Dermis microvascular lymphatic vessel endothelial cell (primary cell): ENCODE measurements at places on chromosomes 12 and 14. TPM values are rescaled to one million over a fixed set of nuclear protein-coding genes. Genes with fewer than 3 reads are reported as not detected.

DNA sequence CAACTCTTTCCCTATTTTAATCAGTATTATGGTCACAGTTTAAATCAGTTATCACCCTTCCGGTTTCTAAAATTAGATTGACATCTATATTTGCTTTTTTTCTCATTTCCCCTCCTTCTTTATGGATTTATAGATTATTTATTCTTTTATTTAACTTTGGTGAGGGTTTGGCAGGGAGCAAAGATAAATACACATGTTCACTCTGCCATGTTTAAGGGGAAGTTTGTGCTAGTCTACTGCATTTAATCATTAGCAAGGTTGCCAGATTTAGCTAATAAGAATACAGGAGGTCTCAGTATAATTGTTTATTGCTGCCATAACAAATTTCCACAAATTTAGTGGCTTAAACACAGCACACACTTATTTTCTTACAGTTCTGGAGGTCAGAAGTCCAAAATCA, 204.0 kb upstream of the BTG1 start:
- no peak for DNase-seq

DNA sequence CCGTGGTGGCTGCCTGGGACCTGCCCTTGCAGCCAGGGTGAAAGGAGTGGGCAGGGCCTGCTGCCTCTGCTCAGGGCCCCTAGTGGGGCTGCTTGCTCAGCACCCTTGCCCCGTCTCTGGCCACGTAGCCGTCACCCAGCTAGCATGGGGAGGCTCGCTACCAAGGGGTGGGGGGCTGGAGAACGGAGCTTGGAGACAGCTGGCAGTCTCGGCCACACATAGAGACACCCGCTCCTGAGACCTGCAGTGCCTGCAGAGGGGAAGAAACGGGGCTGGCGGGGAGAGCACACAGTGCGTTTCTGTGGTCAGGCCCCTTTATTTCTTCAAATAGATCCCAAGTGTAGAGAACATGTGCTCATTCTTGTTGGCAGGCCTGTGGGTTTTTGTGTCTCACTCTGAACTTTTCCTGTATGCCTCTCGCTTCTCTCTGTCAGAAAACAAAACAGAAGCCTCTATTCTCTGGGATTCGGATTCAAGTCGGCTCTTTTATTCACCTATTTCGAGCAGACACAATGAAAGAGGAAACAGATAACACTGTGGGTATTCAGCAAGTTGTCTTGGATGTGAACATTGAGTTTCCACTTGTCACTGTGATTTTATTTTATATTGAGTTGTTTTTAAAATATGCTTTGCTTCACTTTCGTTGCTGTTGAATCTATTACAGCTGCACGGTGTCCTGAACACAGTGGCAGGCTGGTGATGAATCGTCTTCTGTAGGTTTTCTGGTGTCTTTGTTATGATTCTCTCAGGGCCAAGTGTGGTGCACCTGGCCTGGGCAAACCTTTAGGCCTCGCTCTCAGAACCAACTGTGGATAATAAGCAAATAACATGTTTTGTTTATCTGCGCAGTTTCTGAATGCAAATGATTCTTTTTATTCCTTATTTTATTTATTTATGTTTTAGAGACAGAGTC, 26.5 kb downstream of the PACS2 start:
- peak; percentile 39 for DNase-seq

DNA sequence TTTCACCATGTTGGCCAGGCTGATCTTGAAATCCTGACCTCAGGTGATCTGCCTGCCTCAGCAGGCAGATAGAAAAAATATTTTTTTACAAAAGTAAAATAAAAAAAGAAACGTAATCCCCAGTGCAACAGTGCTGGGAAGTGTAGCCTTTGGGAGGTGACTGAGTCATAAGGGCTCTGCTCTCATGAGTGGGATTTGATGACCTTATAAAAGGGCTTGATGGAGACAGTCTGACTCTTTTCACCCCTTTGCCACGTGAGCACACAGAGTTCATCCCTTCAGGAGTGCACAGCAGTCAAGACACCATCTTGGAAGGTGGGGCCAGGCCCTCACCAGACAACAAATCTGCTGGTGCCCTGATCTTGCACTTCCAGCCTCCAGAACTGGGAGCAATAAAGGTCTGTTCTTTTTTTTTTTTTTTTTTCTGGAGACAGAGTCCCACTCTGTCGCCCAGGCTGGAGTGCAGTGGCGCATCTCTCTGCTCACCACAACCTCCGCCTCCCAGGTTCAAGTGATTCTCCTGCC, 24.7 kb upstream of the DYNC1H1 start:
- no peak for DNase-seq

DNA sequence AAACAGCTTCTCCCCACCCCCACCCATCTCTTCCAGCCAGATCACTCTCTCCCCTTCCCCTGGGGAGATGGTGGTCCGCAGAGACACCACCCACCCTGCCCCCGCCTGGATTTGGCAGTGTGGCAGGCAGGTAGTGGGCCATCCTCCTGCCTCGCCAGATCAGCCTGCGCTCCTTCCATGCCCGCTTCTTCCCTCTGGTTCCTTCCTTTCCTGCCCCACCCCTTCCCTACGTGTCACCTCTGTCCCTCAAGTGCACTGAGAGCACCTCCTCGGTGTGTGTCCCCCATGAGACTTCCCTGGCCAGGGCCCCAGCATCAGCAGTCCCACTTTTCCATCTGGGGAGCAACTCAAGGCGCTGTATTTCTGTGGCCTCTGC, 632 bp downstream of the NYNRIN start:
- DNase-seq = no peak

GRCh38 chr14:73789989-73790581, 61.5 kb upstream of the PTGR2 start:
- DNase-seq = peak; percentile 98

GRCh38 chr14:89702073-89702875, 252.3 kb downstream of the EFCAB11 start:
- DNase-seq = no peak

- DNase-seq = no peak
Observed at GRCh38 chr12:19518209-19518608, 78.9 kb downstream of the AEBP2 start.

DNA sequence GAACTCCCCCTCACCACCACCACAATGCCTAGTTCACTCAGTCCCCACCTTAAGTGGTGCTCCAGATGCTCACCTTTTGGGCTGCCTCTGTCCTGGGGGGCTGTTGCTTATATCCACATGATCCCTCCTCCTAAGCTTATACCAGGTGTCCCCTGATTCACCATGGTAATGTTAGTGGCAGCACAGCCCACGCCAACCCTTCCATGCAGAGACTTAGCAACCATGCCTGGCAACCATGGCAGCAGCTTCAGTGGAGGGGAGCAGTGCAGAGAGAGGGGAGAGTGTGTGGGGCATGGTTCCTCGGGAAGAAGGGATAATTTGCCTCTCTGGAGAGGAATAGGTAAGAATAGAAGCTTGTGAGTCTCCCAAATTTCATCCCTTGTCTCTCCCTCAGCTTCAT, 1.2 kb upstream of the DDN start:
- DNase-seq = no peak

GRCh38 chr12:9762369-9762768, 1.7 kb upstream of the CD69 start:
- no peak for DNase-seq

GRCh38 chr12:89636052-89636775, 72.4 kb downstream of the ATP2B1 start:
- no peak for DNase-seq

DNA sequence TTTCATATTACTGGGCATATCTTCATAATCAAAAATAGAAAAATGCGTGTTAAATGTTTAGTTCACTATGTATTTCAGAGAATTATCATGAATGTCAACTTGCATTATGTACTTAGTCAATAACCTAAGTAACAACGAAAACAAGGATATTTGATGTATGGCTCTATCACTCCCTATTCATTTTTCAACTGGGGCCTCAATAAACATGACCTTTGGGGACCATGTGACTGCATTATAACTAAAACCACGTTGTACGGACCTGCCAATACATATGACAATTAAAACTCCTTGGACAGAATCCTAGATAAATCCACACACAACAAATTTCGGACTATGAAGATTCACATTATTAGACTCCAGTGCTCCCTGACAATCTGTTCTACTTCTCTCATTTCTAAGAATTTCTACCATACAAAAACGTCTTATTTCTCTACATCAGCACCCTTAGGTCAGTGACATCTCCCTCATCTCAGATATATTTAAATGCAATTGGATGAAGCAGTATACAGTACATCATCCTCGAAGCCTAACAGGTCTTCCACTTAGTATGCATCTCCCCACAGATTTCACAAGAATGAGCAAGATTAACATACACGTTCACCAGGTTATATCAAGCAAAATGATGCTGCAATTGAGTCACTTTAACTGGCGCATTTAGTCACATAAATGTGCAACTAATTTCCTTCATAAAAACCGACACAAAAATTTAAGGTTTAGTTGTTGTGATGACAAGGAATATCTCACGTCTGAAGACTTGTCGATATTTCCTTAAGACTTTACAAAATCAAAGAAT, 1.5 kb downstream of the UBE2N start:
- DNase-seq = no peak

DNA sequence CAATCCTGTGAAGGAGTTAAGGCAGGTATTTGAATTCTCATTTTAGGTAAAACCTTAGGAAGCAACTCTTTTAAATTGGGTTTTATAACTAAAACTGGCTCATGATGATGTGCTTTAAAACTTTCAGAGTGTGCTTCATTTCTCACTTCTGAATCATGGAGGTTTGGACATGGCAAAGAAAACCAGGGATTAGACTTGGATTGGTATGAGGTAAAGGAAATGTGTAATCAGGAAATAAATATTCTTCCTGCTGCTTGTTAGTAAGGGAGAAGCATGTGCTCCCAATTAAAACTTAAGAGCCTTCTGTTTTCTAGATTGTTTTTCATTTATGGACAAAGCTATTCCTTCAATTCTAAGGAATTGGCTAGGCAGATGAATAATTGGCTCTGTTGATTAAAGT, 57.4 kb downstream of the FBXO33 start:
- peak; percentile 61 for DNase-seq

- no peak for DNase-seq
Observed at GRCh38 chr12:10102322-10102721, 3.5 kb upstream of the CLEC1A start.

GRCh38 chr14:94284221-94284620, 8.8 kb downstream of the SERPINA10 start:
- no peak for DNase-seq

GRCh38 chr14:63952933-63953437, 100.2 kb downstream of the SYNE2 start:
- DNase-seq = peak; percentile 65

DNA sequence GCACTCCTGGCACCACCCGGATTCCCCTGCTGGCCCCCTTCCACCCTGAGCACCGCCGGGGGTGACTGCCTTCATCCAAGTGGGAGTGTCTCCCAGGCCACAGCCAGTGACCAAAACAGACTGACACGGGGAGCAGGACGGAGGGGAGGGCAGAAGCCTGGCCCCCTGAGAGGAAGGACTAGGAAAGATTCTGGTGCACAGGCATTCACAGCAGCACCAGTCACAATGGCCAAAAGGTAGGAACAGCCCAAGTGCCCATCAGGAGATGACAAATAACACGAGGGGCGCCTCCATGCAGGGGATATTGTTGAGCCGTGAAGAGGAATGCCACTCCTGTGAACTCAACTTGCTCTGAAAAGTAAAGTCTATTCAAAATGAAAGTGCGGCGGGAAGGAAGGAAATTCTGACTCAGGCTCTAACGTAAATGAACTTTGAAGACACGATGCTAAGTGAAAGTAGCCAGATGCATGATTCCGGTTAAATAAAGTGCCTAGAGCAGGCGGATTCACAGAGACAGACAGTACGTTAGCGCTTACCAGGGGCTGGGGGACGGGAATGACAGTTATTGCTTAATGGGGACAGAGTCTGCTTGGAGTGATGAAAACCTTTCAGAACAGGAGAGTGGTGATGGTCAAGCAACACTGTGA, 146.1 kb upstream of the NCOR2 start:
- DNase-seq = peak; percentile 93

PTHLH gene
- under 0.01 TPM in 1 of 2 replicates, not detected in the other for total RNA-seq

AQP6 gene
- not detected in 2 replicates for total RNA-seq

GYS2 gene
- total RNA-seq = not detected in 2 replicates

HCAR1 gene
- 0.13 TPM in 1 of 2 replicates, not detected in the other for total RNA-seq

KTN1 gene
- 95.2 and 111 TPM in 2 replicates for total RNA-seq
